ENCODE measurements at places on chromosomes 13 and 19.

DNA sequence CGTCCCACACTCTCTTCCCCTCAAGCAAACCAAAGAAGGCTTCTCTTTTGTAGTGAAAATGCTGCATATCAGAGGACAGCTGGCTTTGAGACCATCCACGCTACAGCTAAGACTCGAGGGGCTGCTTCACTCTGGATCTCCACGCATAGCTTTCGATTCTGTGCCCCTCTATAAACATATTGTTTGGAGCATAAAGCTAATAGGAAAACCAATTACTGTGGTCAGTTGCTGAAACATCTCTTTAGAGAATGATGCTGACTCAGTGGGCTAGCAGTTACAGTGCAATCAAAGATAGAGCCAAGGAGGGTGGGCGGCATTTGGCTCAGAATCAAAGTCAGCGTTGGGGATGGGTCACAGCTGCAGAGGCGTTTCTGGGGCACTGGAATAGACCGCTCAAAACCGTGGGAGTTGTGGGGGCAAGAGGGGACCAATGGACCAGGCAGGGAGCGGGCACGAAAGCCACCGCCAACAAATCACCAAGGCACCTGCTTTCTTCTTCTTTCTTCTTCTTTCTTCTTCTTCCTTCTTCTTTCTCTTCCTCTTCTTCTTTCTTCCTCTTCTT, 76.7 kb downstream of the RASL11A start:
- DNase-seq: no peak

- DNase-seq: no peak
These were observed 145.6 kb upstream of the ZNF536 start for GRCh38 chr19:30226464-30227011.

- peak; percentile 100 for DNase-seq
These were observed 96.2 kb downstream of the CYSLTR2 start for GRCh38 chr13:48749699-48750473.

DNA sequence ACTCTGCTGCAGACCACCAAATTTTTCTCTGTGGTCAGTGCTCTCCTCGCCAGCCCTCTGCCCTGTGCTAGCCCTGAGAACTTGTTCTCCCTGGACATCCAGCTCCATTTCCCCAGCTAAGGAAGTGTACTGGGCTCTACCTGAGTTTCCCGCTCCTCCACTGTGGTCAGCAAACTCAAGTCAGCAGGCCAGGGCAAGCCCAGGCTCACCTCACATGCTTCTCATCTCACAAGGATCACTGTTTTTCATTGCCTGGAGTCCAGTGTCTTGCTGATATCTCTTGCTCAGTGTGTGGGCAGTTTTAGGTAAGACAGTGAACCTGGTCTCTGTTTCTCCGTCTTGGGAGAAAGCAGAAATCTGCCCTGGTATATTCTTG, 201.4 kb downstream of the FOXO1 start:
- DNase-seq: no peak

DNA sequence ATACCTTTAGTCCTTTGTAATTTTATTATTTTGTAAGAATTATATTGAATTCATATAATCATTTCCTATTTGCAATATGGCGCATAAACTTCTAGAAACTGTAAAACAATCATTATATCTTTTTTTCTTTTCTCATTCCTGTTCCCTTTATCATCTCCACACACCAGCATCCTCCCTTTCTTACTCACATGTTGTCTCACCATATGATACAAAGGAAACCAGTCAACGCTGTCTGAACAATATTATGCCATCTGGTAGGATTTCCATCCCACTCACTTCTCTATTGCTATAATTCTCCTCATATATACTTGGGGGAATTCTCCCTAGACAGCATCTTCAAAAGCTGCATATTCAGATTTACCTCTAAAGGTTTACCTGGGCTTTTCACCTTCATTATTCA, 389.8 kb downstream of the NDFIP2 start:
- peak; percentile 42 for DNase-seq
